ENCODE measurements at places on chromosomes 13 and 19.
A peak's percentile ranks its signal among the peaks of the same experiment; 100 is the strongest.

DNA sequence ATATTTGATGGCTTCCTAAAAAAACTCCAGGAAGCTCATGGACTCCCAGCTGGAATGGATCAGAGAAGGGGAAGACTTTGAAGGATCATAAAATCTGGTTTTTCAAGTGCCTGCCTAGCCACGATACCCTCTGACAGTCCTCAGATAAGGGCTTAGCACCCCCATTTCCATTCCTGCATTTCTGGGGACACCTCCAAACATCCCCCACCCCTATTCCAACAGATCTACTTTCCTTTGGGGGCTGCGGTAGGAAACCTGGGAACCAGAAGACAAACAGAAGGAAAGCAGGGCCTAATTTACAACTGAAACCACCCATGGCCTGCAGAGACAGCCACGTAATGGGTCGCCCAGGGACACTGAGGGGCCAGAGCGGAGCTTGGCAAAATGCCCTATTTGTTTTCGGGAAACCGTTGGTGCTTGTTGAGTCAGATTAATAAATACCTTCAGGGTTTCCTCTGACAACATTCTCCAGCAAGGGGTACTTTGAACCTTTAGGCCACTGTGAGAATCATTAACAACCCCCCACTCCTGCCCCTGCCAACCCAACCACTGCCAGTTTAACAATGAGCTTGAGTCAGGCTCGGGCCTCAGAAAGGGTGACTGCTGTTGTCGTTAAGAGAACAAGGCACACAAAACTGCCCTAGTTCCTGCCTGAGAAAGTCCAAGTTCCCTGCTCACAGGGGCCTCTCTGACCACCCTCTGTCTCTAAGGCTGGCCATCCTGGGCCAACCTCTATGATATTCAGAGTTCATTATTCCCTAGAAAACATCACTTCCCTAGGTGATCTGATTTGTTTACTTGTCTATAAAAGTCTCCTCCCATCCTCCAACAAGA is 23.5 kb downstream of the RHPN2 start:
- peak; percentile 16 for DNase-seq

DNA sequence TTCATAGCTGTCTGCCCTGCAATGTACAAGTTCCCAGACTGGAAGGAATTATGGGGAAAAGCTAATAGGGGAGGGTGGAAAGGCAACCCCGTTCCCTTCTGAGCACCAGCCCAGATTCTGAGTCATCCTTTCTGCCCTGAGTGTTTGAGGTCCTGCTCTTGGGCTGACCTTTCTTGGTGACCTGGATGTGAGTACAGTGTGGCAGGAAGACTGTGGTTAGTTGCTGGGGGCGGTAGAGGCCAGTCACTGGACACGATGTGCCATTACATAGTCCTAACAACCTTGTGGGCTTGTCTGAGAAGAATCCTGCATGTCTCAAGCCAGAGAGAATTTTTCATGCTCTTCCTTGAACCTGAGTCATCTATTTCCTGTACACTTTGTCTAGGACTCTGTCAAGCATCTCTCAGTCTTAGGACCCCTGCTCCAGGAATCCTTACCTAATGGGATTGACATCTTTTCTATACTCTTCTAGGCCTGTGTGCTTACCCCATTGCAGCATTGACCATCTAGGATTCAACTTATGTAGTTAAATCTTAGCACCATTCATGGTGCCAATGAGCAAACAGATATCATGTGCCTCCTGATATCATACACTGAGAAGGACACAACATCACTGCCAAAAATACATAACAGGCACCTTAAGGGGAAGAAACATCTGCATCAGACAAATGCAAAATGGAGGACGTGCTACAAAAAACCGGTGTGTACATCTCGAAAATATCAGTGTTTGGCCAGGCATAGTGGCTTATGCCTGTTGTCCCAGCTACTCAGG is 8.1 kb upstream of the ANGPTL4 start:
- DNase-seq = peak; percentile 96

GRCh38 chr13:33328701-33329100 is 43.1 kb upstream of the STARD13 start:
- no peak for DNase-seq

DNA sequence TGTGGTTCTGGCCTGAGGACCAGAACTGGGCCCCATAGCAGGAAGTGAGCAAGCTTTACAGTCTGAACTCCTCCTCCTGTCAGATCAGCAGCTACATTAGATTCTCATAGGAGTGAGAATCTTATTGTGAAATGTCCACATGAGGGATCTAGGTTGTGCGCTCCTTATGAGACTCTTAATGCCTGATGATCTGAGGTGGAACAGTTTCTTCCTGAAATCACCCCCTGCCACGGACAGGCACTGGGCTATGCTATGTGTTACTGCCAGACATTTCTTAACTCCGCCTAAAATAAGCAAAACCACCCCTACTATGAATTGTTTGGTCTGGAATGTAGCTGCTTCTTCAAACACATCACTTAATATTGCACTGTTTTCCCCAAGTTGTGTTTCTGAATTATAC is 4.6 kb downstream of the FBXL3 start:
- DNase-seq = peak; percentile 63

DNA sequence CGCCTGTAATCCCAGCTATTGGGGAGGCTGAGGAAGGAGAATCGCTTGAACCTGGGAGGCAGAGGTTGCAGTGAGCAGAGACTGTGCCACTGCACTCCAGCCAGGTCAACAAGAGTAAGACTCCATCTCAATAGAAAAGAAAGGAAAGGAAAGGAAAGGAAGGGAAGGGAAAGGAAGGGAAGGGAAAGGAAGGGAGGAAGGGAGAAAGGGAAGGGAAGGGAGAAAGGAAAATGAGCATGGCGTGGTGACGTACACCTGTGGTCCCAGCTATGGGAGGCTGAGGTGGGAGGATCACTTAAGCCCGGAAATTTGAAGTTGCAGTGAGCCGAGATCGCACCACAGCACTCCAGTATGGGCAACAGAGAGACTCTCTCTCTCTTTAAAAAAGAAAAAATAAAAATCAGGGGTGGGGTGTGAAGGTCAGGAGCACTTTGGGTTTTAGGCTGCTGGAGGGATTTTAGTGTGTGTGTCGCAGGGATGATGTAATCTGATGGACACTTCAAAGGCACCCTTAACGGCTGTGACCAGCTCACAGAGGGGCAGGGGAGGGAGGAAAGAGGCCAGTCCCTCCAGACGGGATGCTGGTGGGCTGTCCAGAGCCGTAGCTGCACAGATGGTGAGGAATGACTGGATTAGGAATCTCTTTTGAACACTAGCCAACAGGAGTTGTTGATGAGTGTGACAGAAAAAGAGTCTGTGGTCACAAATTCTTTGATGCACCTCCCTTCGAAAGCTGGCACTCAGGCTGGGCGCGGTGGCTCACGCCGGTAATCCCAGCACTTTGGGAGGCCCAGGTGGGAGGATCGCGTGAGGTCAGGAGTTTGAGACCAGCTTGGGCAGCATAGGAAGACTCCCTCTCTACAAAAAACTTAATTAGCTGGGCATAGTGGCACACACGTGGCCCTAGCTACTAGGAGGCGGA is 27.6 kb downstream of the TMPRSS9 start:
- no peak for DNase-seq

DNA sequence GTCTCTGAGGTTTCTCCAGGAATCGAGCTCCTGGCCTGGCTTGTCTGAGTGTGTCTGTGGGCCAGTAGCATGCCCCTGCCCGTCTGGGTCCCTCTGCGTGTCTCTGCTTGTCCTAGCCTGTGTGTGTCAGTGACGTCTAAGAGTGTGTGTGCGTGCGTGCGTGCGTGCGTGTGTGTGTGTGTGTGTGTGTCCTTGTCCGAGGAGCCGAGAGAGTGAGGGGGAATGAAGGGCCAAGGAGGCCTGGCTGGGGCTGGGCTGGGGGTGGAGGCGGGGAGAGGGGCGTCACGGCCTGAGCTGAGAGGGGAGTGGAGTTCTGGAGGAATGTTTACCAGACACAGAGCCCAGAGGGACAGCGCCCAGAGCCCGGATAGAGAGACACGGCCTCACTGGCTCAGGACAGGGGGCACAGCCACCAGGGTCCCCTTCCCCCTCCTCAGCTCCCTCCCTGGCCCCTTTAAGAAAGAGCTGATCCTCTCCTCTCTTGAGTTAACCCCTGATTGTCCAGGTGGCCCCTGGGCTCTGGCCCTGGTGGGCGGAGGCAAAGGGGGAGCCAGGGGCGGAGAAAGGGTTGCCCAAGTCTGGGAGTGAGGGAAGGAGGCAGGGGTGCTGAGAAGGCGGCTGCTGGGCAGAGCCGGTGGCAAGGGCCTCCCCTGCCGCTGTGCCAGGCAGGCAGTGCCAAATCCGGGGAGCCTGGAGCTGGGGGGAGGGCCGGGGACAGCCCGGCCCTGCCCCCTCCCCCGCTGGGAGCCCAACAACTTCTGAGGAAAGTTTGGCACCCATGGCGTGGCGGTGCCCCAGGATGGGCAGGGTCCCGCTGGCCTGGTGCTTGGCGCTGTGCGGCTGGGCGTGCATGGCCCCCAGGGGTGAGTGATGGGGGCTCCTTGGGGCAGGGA is at the start of gene AXL:
Gene AXL (plus strand): TSS at position 609 of the 893 bp plus-strand sequence. CDS start 170 bp downstream, at position 779.
- DNase-seq = peak; percentile 84

DNA sequence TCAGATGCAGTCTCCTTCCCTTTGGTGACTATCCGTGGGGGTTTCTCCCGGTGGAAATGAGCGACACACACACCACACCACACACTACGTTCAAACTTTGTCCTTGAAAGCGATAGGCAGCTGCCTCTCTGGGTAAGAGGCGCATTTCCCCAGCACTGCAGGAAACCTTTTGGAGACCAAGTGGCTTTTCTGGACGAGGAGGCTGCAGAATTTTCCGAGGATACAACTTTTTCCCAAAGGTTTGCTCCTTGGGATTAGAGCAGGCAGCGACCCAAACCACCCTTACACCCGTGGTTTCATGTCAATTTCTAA is 38.2 kb upstream of the FLT1 start:
- DNase-seq = no peak

DNA sequence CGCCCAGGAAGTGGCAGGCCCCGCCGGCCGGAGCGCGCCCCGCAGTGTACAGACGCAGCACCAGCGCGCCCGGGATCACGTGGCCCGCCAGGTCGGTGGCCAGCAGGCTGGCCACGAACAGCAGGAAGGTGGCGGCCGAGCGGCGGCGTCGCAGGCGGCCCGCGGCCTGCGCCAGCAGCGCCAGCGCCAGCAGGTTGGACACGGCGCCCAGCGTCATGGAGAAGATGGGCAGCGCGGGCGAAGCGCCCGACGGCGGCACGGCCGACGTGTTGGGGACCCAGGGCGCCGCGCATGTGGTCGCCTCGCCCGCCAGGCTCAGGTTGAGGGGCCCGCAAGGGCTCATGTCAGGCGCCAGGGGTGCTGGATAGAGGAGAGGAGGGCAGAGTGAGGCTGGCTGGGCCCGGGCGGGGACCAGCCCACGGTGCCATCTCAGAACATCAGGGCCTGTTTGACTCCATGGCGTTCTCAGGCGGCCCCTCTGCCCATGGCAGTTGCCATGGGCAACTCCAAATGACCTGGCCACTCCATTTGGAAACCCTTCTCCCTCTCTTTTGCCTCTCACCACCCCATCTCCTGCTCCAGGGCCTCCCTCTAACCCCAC is 1.1 kb downstream of the PTGER1 start:
- DNase-seq = peak; percentile 48

DNA sequence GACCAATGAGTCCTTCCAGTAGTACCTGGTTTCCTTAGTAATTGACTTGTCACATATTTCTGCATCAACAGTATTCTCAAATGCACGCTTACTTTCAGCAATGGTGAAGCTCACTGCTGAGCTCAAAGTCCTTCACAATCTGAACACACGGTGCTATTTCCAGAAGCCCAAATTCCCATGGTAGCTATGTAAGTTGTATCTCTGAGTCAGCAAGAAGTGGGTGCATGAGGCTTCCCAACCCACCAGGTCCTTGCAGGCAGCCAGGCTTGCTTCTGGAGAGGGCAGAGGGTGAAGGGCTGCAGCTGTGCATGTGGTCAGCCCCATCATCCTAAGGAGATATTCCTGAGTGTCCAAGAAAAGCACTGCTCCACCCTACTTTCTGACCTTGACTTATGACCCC is 25.7 kb downstream of the COL4A2 start:
- no peak for DNase-seq

DNA sequence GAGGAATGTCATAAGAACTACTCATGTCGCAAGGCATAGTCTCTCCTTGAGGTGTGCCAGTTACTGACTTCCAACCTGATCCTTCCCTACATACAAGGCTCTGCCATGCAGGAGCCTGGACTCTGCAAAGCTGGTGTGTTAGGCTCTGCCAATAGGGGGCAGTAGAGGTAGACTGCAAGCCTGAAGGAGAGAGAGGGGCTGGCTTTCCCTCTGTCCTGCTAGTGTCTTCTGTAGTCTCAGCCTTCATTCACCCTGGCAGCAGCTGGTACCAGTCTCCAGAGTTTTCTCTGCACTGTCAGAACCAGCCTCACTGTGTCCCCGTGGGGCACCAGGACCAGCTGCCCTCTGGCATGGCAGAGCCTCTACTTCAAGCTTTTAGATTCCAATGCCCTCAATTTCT is 14.5 kb downstream of the SHISA2 start:
- no peak for DNase-seq

- no peak for DNase-seq
Observed at GRCh38 chr13:45837111-45837510, 14.4 kb downstream of the SIAH3 start.

- peak; percentile 88 for DNase-seq
Observed at GRCh38 chr13:24459234-24459633, 53.3 kb downstream of the PARP4 start.

GRCh38 chr13:33636243-33636642 is 181.7 kb upstream of the RFC3 start:
- DNase-seq = no peak

GRCh38 chr13:69796256-69796655 is 311.4 kb upstream of the ATXN8OS start:
- DNase-seq = no peak

DNA sequence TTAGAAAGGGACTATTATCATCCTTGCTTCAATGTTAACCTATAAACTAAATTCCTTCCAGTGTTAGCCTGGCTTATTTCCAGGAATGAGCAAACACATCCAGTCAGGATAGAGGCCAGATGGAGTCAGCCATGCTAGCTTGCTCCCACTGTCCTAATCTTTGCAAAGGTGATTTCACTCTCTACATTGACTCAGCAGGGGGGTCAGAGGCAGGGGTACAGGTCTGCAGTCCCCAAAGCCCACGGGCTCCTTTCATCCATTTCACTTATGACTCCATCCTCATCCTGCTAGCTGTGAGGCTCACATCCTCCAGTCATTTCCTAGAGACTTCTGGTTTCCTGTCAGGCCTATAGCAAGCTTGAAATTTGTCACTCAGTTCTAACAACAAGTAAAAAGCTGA is 63.4 kb upstream of the CEACAM8 start:
- peak; percentile 27 for DNase-seq

GRCh38 chr19:10764340-10764894 is 46.5 kb downstream of the DNM2 start:
- no peak for DNase-seq

- peak; percentile 73 for DNase-seq
Observed at GRCh38 chr19:39031368-39032062, 834 bp downstream of the FBXO27 start.

DNA sequence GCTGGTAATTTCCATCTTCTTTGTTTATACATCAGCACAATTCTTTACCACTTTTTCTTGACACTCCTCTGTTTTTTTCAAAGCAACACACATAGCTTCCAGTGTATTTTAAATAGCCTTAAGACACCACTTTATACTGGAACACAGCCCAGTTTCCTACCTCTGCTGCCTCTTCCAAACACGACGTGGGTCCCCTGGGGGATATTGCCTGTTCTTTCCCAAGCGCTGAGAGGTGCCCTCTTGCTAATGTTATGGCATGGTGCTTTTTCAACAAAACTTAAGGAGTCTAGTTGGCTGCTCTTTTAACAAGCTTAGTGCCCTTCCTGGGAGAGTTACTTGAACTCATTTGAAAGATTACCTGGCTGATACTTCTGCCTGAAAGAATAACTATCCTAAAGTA is 112.7 kb downstream of the OLFM4 start:
- no peak for DNase-seq
